Pulmonary artery endothelial cell (primary cell): ENCODE measurements at places on chromosomes 6 and 20.
A peak's percentile ranks its signal among the peaks of the same experiment; 100 is the strongest.

DNA sequence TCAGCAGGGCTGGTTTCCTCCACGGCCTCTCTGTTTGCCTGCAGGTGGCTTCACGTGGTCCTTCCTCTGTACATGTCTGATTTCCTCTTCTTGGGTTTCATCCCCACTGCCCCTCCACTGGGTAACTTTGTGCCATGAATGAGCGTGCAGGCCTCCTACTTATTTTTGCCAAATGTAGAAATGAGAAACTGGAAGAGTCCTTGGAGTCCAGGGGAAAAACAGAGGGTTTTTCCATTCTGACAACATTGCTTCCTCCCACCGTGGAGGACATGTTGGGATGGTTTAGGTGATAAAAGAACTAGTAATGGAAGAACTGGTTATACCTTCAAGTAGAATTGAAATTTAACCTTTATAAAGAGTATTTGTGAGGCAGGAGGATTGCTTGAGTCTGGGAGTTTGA is 699.5 kb downstream of the QKI start:
- no peak for DNase-seq

GRCh38 chr6:28005152-28005890 is 48.3 kb downstream of the OR2B6 start:
- no peak for DNase-seq

DNA sequence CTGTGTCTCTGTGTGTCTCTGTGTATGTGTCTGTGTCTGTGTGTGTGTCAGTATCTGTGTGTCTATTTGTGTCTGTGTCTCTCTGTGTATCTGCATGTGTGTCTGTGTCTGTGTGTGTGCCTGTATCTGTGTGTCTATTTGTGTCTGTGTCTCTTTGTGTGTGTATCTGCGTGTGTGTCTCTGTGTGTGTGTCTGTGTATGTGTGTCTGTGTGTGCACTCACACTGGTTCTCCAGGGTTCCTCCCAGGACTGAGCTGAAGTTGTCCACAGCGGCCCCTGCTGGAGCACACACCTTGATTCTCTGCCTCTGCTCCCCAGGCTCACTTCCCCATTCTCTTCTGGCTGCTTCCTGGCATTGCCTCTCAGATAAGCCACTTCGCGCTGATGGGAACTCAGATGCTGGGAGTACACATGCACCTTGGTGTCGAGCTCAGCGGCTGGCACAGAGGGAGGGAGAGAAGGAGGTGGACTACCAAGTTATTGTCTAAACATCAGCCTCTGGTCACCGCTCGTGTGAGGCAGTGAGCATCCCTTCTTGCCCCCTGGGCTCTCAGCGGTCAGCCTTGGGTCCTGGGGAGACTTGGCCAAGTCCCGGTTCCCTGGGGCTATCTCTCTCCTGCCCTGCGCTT is 104.9 kb upstream of the NXT1 start:
- DNase-seq, result no peak

DNA sequence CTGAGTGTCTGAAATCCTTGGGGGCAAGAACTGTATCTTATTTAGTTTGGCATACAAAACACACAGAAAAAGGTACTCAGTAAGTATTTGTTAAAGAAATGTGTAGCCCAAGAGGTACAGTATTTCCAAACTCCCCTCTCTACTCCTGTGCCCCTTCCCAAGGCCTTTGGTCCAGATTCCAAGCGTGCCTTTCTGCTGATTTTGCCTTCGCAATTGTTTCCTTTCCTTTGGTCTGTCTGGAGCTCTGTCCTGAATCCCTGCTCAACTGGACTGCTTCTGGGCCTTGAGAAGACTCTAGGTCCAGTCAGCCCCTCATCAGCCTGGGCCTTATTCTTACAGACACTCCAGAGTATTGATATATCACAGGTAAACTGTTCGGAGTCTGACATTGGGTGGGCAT is 122.2 kb upstream of the SYNCRIP start:
- DNase-seq, result no peak

DNA sequence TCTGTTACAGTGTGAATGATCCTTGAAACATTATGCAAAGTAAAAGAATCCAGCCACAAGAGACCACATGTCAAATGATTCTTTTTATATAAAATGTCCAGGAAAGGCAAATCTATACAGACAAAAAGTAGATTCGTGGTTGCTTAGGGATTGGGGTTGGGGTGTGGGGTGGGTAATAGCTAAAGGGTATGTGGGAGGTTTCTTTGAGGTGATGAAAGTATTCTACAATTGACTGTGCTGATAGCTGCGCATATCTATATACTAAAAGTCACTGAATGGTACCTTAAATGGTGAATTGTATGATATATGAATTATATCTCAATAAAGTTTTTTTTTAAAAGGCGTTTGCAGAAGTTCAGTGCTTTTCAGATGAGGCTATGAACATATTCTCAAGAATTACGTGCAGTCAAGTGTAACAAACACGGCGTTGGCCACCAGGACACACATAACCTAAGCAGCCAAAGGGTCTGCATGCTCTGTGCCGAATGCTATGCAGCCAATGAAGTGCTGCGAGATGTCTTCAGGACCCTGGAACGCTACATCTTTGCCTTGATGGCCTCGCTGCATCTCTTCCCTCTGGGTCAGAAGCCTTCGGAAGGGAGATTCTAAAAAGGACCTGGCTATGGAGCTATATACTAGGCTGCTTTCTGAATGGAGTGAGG is 96.9 kb downstream of the SCML4 start:
- no peak for DNase-seq

DNA sequence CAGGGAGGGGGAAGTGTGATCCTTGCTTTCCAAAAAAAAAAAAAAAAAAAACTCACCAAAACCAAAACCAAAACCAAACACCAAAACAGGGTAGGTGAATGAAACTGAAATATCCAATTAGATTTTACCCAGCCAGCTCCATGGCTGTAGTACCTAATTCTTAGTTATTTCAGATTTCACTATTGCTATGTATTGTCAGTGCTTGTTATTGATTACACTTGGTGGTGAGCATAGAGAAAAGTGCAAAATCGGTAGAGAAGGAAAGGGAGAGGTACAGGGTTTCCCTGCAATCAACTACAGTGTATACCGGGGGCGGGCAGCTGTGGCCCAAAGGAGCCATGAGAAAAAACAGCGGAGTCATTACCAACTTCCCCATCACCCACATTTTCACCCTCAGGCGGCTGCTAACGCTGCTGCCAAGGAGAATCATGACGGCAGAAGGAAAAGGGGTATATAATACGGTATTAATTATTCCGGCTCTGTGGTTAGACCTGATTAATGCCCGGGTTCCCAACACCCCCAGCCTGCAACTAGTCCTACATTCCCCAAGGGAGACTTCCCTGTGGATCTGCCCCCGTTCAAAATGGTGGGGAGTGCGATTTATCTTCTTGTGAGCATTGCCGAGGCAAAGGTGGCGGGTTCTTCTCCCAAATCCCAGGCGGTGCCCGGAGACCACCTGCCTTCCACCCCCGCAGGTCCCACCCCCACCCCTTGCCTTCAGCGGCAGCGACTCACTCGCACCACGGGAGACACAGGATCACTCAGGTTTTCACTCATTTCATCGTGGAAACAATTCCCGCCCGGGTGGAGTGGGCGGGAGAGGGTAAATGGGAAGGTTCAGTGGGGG is at the start of gene C6orf62:
C6orf62 (minus strand) TSS at position 30 of the 847 bp plus-strand sequence. CDS start 486 bp downstream, outside the sequence.
- no peak for DNase-seq

- no peak for DNase-seq
Measured at GRCh38 chr6:149094156-149094555, 223.4 kb upstream of the TAB2 start.

GRCh38 chr6:36967301-36967700 is 12.8 kb downstream of the PI16 start:
- DNase-seq, result no peak

GRCh38 chr20:58375759-58376352 is 13.2 kb upstream of the VAPB start:
- no peak for DNase-seq

DNA sequence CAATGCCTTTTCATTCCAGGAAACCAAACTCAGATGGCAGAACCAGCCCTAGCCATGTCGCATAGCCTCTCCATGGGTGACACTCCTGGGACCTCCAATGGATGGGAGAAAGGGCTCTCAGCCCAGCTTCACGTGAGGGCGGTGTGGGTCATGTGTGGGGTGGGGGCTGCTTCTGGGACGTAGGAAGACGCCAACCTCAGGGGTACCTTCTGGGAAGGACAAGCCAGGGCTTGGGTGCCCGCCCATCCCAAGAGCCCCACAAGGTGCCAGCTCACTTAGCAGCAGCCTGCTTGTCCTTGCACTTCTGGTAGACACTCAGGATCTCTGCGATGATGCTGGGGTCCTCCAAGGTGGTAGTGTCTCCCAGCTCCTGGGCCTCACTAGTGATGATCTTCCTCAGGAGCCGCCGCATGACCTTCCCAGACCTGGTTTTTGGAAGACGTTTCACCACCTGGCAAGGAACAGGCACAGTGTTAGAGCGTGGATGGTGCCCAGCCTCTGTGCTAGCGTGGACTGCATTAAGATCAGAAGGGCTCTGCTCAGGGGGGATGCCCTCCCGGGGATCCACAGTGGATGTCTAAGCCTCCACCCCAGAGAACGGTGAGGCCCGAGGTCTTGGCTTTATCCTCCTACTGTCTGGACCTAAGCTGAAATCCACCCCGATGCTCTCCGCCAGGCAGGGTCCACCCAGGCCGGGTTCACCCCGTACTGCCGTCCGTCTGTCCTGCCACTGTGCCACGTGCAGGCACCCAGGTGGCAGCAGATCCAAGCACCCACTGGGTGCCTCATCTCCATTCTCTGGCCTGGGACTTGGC is 15.1 kb upstream of the APMAP start:
- no peak for DNase-seq

GRCh38 chr6:169564453-169565240 is 137.2 kb downstream of the WDR27 start:
- no peak for DNase-seq

GRCh38 chr6:11263291-11263775 is 30.9 kb upstream of the NEDD9 start:
- DNase-seq, result peak; percentile 68

GRCh38 chr20:63977739-63978276 is 1.6 kb downstream of the SAMD10 start:
- no peak for DNase-seq

DNA sequence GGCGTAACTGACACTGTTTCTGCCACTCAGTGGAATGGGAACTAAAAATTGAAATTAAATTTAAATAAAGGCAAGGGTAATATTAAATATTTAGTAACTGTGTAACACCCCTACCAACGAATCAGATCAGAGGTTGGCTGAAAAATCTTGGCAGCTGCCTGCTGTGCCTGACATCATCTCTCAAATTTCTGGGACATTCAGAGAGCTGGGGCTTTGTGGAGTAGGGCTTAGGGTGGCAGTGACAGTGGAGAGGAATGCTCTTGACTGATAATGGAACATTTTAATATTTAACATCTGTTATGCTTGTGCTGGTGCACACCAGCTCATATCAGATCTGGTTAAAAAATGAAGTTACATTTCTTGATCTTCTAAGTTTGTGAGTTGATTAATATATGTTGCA is 62.2 kb downstream of the RFPL4B start:
- no peak for DNase-seq
